ENCODE measurements at places on chromosomes 4 and X. TPM values are rescaled to one million over a fixed set of nuclear protein-coding genes. Genes with fewer than 3 reads are reported as not detected.

The RBBP7 gene
- total RNA-seq = 179 TPM

The UCHL1 gene
- 768 TPM for total RNA-seq

The TRIM75 gene
- total RNA-seq = not detected

The SLC6A8 gene
- total RNA-seq = 9.6 TPM

The RASL11B gene
- not detected for total RNA-seq

The F8A1 gene
- 2.3 TPM for total RNA-seq

Measured in thoracic aorta endothelial cell (primary cell).